Activated T-helper 1 cell treated with Interleukin-2 at 50 U/mL for 16 hours (primary cell): ENCODE measurements at places on chromosomes 2 and 18.

DNA sequence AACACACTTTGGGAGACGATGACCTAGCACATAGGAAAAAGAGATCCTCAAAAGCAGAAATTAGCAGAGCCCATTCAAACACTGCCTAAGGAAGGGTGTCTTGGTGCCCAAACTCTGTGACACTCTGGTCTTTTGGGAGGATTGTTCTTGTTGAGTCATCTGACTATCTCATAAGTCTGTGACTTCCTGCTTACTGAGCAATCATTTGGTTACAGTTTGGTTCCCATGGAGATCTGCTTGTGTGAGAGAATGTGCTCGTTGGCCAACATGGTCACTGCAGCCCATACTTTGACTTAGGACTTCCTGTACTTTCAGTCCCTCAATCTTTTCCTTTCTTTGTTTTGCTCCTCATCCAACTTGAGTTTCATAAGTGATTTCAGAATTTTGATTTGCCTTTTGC is 602.9 kb downstream of the NYAP2 start:
- no peak for DNase-seq

DNA sequence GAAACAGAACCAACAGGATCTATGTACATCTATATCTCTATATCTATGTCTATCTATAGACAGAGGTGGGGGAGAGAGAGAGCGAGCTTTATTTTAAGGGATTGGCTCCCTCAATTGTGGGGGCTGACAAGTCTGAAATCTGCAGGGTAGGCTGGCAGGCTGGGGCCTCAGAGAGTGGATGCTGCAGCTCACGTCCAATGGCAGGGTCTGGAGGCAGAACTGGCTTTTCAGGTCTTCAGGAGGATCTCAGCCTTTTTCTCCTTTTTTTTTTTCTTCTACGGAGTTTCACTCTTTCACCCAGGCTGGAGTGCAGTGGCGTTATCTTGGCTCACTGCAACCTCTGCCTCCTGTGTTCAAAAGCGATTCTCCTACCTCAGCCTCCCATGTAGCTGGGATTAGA is 77.2 kb downstream of the ARL4C start:
- no peak for DNase-seq

GRCh38 chr2:15704086-15704787 is 112.6 kb downstream of the DDX1 start:
- DNase-seq, result no peak

DNA sequence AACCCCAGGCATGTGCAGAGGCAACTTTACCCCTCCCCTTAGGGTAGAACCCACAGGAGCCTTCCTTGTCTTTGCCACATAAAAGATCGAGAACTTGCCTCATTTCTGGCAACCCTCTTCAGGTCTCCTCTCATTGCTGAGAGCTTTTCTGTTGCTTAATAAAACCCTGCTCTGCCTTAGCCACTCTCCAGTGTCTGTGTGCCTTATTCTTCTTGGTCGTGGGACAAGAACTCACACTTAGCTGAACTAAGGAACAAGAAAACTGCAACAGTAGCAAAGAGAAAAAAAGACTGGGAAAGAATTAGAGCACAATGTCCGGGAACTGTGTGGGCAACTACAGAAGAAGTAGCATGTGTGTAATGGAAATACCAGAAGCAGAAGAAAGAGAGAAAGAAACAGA is 56.2 kb upstream of the SMIM21 start:
- no peak for DNase-seq

GRCh38 chr2:101168706-101169105 is 17.5 kb upstream of the TBC1D8 start:
- DNase-seq, result no peak

DNA sequence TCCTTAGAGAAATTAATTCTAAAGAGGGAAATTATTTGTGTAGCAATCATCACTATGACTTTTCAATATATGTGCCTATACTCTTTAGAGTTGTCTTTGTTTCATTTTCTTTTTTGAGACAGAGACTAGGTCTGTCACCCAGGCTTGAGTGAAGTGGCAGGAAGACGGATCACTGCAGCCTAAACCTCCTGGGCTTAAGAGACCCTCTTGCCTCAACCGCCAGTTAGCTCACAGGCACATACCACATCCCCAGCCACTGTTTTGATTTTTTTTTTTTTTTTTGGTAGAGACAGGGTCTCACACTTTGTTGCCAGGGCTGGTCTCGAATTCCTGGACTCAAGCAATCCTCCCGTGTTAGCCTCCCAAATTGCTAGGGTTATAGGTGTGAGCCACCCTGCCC is 12.4 kb downstream of the YWHAQ start:
- no peak for DNase-seq

- DNase-seq, result no peak
Measured at GRCh38 chr2:178419123-178419522, 31.9 kb downstream of the PRKRA start.

- DNase-seq, result no peak
Measured at GRCh38 chr18:65792456-65793074, 41.8 kb downstream of the CDH7 start.

- no peak for DNase-seq
Measured at GRCh38 chr2:190277234-190278112, 42.2 kb downstream of the HIBCH start.

- DNase-seq, result no peak
Measured at GRCh38 chr2:127217470-127218325, 2.4 kb downstream of the CYP27C1 start.

- DNase-seq, result no peak
Measured at GRCh38 chr2:233768076-233768475, 8.0 kb downstream of the UGT1A1 start.

GRCh38 chr2:110858135-110858725 is 125.9 kb downstream of the ACOXL start:
- peak; percentile 29 for DNase-seq

DNA sequence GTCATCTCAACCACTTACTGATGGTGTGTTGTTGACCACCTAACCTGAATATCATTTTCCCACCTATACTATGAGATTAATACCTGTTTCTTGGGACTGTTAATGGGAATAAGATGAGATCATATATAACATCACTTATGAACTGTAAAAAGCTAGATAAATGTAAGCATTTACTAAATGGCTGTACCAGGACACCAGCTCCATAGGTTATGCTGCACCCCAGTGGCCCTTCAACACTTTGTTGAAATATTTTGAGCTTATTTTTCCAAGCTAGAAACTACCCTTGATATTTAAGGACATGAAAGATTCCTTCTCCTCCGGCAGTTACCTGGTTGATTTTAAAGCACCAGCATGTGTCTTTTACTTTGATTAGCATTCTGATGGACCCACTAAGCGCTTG is 138.0 kb upstream of the CDCA7 start:
- no peak for DNase-seq

- no peak for DNase-seq
Measured at GRCh38 chr2:143698352-143698751, 569.1 kb downstream of the ARHGAP15 start.

- DNase-seq, result no peak
Measured at GRCh38 chr18:61833387-61833786, 59.4 kb downstream of the RNF152 start.

DNA sequence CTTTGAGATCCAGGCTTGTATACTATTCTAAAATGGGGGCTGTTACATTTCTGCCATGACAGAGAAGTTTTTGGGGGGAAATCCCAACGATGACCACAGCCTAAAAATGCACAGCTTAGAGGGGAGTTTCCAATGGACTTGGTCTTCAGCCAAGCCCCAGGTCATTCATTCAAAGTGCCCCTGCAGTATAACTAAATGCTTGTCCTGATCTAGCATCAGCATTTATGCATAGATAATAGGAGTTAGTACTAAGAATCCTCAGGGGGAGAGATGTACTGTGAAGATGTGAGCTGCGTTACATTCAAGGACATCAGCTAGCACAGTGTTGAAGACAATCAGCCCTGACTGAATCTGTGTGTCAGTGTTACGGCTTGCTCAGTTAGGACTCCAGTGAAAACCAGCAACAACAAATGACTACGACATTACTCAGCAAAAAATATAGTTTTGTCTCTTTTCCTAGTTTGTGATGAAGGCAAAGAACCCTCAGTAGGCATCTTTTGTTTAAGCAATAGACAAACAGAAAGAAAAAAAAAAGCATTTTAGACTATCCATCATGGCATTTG is 160.9 kb downstream of the ZEB2 start:
- DNase-seq, result no peak
